Kidney (tissue), 22 donors: ENCODE measurements at places on chromosomes 3 and 15. TPM values are rescaled to one million over a fixed set of nuclear protein-coding genes. Genes with fewer than 3 reads are reported as not detected.

- H3K36me3 ChIP-seq, result no peaks in the 10 kb centered on the region
- no peak overlapping the region for H3K27ac ChIP-seq
- peak overlapping the region; percentile 45 for H3K4me3 ChIP-seq
- H3K27me3 ChIP-seq, result no peaks in the 10 kb centered on the region
- DNase-seq, result no peak
- H3K4me1 ChIP-seq, result no peaks in the 10 kb centered on the region
Observed at GRCh38 chr15:98514034-98514622, 134.2 kb upstream of the IGF1R start.

The DAPK2 gene
- 3.0 TPM for total RNA-seq

DNA sequence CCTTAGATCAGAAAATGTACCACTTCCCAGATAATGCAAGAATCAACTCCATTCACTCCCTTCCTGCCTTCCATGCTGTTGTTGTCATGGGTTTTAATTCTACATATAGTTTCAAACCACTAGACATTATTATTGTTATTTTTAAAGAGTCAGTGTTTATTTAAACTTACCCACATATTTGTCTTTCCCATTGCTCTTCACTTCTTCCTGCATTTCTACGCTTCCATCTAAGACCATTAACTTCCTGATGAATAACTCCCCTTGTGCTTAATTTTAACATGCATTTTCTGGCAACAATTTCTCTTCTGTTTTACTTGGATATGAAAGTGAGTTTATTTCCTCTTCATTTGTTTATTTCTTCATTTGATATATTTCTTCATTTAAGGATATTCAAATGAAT lies 127.1 kb upstream of the FHIT start:
- H3K27ac ChIP-seq, result no peak overlapping the region

DNA sequence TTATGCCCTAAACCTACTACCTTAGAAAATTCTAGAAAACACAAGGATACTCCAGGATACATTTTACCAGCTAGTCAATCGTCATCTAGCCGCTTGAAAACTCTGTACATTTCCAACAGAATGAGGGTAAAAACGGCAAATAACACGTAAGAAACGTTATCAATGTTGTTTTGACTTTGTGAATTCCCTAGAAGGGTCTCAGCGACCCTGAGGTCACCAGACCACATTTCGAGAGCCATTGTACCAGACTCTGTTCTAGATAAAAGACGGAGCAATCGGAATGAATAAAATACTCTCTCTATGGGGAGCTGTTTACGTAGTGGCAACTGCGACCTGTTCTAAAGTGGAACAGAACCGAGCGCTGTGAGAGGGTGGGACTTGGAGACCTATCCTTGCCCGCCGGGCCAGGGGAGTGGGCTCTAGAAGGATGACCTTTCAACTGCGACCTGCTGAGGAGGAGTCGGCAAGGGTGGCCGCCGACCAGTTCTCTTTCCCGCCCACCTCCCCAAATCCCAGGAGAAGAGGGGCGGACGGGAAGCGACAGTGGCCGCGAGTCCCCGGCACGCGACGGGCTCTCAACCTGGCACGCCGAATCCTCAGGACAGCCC lies 778 bp upstream of the AP4E1 start:
- H3K36me3 ChIP-seq, result no peaks in the 10 kb centered on the region
- H3K27ac ChIP-seq, result peak overlapping the region; percentile 93
- peak; percentile 68 for DNase-seq
- no peaks in the 10 kb centered on the region for H3K4me1 ChIP-seq

The OR5K2 gene
- not detected for total RNA-seq

The PATL2 gene
- 2.1 TPM for total RNA-seq

The ZSCAN29 gene
- 22.1 TPM for total RNA-seq
